Mucosa of gallbladder (tissue), 1 donor: ENCODE measurements at places on chromosomes 4 and X.

DNA sequence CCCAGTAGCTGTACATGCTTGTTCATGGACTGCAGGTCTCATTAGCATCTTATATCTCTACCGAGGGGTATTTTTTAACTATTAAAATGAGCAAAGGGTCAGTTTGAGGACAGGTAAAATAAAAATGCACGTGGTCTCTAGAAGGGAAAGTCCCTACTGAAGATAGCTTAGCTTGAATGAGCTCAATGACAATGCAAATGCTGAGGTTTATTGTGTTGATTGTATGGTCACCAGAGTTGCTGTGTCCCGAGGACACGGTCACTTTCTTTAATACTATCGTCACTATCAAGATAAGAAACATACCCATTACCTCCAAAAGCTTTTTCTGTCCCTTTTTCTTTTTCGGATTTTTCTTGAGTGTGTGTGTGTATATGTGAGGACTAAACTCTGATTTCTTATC is 250.5 kb upstream of the PRKX start:
- DNase-seq, result no peak

- DNase-seq, result no peak
Observed at GRCh38 chrX:12441381-12442128, 303.3 kb downstream of the FRMPD4 start.

GRCh38 chrX:12802741-12803140 is 11.5 kb downstream of the PRPS2 start:
- DNase-seq, result no peak

GRCh38 chr4:40858962-40859361 is 109.2 kb downstream of the NSUN7 start:
- DNase-seq, result no peak

DNA sequence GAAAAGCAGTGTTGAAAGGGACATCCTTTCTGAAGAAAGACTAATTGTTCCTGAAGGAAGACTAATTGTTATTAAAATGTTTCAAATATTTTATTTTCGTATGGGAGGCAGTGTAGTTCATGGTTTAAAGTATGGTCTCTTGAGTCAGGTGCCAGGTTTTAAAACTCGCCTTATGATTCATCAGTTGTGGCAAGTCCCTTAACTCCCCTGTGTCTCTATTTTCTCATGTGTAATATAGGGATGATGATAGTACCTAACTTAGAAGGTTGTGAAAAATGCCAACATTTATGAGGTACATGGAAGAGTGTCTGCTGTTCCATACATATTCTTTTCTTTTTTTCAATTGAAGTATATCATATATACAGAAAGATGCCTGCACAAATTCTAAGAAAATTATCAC is 414.2 kb upstream of the DIPK2B start:
- no peak for DNase-seq

- DNase-seq, result no peak
Observed at GRCh38 chr4:1872870-1873269, 1.7 kb downstream of the NSD2 start.

GRCh38 chr4:19425146-19425545 is 826.6 kb upstream of the SLIT2 start:
- no peak for DNase-seq

DNA sequence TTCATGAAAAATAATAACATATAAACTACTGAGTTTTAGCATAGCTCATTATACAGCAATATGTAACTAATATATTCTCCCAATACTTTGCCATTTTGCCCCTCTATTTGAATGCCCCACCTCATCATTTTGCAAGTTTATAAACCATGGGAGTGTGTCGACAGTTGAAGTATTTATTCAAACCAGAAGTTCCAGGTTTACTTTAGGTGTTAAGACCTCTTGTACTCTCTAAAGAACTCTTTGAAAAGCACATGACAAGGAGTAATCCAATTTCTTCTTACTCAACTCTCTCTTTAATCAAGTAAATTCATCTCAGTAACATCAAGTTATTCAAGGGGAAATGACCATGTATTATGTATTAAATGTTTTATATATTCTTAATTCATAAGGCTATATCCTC is 240.7 kb downstream of the COX18 start:
- DNase-seq, result no peak

GRCh38 chrX:85051627-85052026 is 48.0 kb downstream of the APOOL start:
- no peak for DNase-seq

DNA sequence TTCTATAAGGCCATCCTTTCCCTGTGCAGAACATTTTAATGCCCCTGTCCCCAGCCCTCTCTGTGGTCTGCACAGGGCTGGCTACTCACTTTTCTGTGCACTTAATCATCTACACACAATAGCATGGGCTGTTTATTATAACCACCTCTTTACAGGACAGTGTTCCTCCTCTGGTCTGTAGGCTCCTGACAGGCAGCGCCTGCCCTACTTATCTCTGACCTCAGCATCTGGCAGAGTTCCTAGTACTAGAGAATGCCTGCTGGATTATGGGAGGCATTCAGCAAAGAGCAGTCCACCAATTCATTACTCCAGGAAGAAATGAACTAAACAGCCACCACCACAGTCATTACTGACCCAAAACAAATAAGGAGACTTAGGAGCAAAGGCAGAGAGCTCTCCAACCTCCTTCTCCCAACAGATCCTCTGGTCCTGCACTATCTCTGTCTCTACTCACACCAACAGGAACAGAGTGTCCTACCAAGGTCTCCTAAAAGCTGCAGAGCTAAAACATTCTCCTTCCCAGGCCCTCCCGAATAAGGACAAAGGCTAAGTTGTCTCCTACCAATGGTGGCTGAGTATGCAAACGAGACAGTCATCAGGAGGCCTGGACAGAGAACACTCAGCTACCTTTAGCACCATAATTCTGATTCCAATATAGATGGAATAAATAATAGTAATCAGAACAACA is 279.2 kb downstream of the QDPR start:
- peak; percentile 67 for DNase-seq

DNA sequence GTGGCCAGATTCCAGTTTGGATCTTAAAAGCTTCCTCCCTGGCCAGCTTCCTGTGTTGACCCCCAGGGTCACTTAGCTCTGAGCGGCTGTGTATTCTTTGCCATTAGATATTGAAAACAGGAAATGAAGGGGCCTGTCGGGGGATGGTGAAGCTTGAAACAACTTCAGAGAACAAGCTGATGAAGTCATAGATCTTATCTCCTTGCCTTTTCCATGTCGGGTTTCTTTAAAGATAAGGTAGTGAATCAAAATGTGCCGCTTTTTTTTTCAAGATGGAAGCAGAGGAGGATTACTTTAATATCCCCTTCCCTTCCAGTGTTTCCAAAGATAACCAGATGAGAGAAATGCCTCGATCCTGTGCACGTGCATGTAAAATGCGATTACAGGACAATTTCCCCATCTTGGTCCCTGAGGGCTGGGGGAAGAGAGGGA is 508.5 kb downstream of the MID1IP1 start:
- DNase-seq, result peak; percentile 35

DNA sequence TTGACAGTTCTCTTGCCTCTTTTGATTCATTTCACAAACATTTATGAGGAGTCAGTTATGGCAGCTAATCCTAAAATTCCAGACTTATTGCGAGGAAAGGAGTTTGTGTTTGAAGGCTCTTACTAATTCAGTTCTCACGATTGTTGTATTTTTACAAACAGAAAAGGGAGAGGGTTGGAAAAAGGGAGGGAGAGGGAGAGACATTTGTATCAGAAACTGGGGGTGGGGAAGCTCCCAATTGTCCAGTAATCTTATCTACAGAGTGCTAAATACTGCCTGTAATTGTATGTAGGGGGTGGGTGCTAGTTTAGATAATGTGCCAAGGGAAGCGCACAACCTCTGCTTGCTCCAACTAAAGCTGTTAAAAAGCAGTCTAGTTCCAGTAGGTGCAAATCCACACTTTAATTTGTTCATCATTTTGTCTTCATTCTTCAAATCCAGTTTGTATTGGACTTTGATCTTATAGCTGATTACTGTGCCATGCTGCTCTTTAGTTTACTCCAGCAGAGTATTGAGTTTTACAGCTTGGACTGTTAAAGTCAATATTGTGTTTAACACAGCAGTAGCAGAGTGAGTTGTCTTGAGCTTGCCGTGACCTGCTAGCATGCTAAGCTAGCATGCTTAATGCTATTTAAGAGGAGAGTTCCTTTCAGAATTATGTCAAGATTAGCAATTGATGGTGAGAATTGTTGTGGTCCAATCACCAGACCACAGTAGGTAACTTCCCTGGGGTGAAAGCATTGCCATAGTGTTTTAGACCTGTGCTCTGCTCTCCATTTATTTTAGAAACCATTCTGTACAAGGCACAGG is 13.9 kb downstream of the FNIP2 start:
- peak; percentile 34 for DNase-seq

- no peak for DNase-seq
Observed at GRCh38 chrX:14872355-14872754, 514 bp downstream of the FANCB start.

DNA sequence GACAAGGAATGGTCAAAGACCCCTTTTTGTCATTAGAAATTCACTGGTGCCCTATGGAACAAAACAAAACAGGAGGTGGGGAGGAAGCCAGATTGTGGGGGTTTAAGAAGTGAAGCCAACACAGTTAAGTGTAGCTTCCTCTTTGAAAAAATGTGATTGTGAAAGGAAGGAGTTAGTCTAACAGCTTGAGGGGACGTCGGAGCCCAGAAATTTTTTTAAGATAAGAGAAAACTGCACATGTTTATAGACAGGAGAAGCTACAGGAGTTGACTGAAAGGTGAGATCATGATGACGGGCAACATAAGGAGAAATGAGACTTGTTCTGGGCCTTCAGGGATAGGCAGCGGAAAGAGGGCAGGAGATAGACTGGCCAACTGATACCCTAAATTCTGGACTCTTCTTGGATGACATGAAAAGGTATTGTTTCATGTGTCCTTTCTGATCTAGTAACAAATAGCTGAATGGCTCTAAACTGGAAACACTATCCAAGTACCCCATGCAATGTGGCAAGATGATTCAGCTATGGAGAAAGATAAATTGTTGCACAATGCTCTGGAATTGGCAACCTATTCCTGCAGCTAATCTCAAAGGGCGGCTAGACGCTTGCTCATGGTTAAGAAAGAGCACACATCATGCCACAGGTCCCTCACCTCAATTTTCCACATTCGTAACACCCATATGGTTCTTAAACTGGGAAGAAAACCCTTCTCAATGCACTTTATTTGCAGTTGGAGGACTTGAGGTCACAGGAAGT is 3.7 kb upstream of the HDAC8 start:
- no peak for DNase-seq

DNA sequence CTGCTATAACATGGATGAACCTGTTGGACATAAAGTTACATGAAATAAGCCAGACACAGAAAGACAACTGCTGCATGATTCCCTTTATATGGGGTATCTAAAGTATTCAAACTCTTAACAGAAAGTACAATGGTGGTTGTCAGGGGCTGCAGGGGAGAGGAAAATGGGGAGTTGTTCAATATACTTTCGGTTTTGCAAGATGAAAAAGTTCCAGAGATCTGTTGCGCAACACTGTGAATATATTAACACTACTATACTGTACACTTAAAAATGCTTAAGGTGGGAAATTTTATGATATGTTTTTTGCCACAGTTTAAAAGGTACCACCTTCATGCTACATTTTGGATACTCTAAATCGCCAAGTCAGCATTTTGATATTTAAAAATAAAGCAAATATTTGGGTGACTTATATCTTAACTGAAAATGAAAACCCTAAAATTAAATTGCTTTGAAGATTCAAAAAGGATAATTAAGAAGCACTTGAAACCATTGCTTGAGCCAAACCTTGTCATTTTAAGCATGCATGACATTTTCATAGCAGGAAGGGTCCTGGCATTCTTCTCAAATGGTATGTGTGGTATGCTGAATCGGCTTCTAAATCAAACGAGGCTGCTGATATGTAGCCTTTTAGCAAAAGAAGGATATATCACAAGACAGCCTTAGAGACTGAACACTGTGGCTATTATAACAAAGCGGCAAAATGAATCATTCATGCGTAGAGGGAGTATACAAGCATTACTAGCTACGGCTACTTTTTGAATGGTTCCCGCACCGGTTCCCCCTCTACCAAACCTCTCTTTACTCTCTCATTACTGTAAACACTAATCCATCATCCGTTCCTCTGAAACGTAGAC is 607.1 kb upstream of the DIPK2B start:
- DNase-seq, result no peak

DNA sequence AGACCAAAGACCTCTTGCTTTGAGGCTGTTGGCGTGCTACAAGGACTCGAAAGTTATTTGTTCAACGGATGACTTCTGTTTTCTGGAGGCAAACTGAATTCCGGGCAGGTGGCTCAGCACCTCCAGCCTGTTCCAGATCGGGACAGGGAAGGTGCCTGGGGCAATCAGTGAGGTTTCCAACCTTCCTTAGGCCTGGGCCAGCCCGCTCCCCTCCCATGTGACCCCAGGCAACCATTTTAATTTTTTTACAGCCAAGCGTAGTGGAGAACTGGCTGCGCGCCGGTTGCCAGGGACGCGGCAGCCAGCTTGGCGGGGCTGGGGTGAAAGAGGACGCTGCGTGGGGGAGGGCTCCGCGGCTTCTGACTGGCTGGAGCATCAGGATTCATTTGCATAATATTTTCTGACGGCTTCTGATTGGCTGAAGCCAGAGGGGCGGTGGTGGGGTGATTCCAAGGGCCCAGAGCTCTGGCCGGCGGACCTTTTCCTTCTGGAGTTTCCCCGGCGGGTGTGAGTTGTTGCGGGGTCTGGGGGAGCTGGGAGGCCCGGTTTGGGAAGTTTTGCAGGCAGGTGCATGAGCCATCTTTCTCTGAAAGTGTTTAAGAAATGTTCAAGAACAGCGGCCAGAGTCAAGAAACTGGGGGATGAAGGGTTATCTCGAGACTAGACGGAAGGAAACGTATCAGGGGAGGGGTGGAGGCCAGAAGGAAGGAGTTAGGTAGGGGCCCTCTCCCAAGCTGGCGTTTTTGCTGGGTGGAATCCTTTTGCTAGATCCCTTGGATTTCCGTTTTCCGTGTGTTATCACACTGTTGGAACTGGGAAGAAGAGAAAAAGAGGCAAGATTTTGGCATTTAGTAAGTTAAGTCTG is at the start of gene MID1IP1:
TSS of gene MID1IP1 (plus strand) at position 479 of the 865 bp plus-strand sequence. CDS start 3,488 bp downstream, outside the sequence.
- DNase-seq, result peak; percentile 92

GRCh38 chr4:189202182-189202868 is 738.3 kb upstream of the FRG1 start:
- DNase-seq, result peak; percentile 49

- DNase-seq, result no peak
Observed at GRCh38 chrX:115562480-115562847, 1.5 kb downstream of the PLS3 start.

GRCh38 chr4:42357325-42357724 is 40.0 kb upstream of the SHISA3 start:
- DNase-seq, result no peak

GRCh38 chrX:151984328-151984727 is 9.9 kb upstream of the GABRE start:
- no peak for DNase-seq

- no peak for DNase-seq
Observed at GRCh38 chr4:14400307-14400706, 602.0 kb upstream of the CPEB2 start.

DNA sequence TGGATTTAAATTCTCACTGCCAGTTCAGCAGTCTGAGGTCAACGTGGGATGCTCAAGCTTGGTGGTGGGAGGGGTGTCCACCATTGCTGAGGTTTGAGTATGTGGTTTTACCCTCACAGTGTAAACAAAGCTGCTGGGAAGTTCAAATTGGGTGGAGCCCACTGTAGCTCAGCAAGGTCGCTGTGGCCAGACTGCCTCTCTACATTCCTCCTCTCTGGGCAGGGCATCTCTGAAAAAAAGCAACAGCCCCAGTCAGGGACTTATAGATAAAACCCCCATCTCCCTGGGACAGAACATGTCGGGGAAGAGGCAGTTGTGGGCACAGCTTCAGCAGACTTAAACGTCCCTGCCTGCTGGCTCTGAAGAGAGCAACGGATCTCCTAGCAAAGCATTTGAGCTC is 14.9 kb upstream of the RRAGB start:
- no peak for DNase-seq

- DNase-seq, result no peak
Observed at GRCh38 chrX:38103857-38104812, 97.8 kb downstream of the SYTL5 start.

- no peak for DNase-seq
Observed at GRCh38 chr4:39932776-39933402, 44.8 kb downstream of the PDS5A start.
